Fibroblast of the aortic adventitia (primary cell): ENCODE measurements at places on chromosomes 2 and 18. TPM values are rescaled to one million over a fixed set of nuclear protein-coding genes. Genes with fewer than 3 reads are reported as not detected.

ATP6V1B1 gene
- 0.09 and 0.57 TPM in 2 replicates for total RNA-seq

TBR1 gene
- total RNA-seq: not detected in 2 replicates

PLGLB2 gene
- total RNA-seq: 2.3 TPM in 1 of 2 replicates, not detected in the other

ACADL gene
- 0.63 and 4.5 TPM in 2 replicates for total RNA-seq

MROH2A gene
- total RNA-seq: under 0.01 TPM in 1 of 2 replicates, not detected in the other

SKA1 gene
- total RNA-seq: 3.0 and 29.5 TPM in 2 replicates

NT5C1B gene
- total RNA-seq: not detected in 2 replicates

SGPP2 gene
- total RNA-seq: not detected in 2 replicates

MRO gene
- under 0.01 and 6.5 TPM in 2 replicates for total RNA-seq

REG3G gene
- total RNA-seq: not detected in 2 replicates

LYPD6 gene
- 0.54 TPM in 1 of 2 replicates, not detected in the other for total RNA-seq

TPGS2 gene
- 62.8 and 115 TPM in 2 replicates for total RNA-seq

PTPRN gene
- total RNA-seq: 0.36 and 1.8 TPM in 2 replicates

RALBP1 gene
- total RNA-seq: 77.2 and 100 TPM in 2 replicates

RPRM gene
- 0.27 TPM in 1 of 2 replicates, not detected in the other for total RNA-seq

QPCT gene
- total RNA-seq: 1.7 and 8.3 TPM in 2 replicates

BMP10 gene
- total RNA-seq: not detected in 2 replicates

AQP12B gene
- not detected in 2 replicates for total RNA-seq

ARHGAP15 gene
- total RNA-seq: not detected in 2 replicates

CLEC4F gene
- not detected in 2 replicates for total RNA-seq

TRIM54 gene
- not detected in 2 replicates for total RNA-seq

ACVR1C gene
- total RNA-seq: 0.63 and 1.2 TPM in 2 replicates

EPHA4 gene
- 13.9 and 26.7 TPM in 2 replicates for total RNA-seq

C2orf80 gene
- total RNA-seq: not detected in 2 replicates

EPB41L5 gene
- total RNA-seq: 5.9 and 16.8 TPM in 2 replicates

SLC16A14 gene
- 0.49 and 1.4 TPM in 2 replicates for total RNA-seq

FAM161A gene
- 7.6 and 8.1 TPM in 2 replicates for total RNA-seq

CCBE1 gene
- 16.2 and 35.3 TPM in 2 replicates for total RNA-seq
